Suppressor macrophage (primary cell): ENCODE measurements at places on chromosomes 4 and X.

DNA sequence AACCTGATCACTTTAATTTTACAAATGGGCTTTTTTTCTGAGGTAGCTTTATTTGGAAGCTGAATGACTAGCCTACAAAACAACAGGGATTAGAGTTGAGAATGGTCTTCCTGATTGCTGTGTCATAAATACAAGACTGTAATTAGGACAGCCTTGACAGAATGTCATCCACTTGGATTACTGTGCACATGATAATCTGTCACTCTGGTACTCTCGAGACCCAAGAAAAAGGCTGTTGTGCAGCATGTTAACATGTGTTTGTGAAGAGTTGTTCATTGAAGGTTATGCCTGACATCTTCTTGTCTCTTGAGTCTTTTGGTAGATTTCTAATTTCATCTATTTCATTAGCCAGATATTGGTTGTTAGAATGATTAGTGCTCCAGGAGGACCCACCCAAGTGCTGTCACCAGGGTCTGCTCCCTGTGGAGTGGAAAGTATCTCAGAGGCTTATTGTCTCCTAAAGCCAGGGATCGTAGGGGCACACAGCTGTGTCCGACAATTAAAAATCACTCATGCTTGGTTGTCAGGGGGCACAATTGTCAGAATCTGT lies 212.2 kb upstream of the GPRIN3 start:
- DNase-seq: no peak

DNA sequence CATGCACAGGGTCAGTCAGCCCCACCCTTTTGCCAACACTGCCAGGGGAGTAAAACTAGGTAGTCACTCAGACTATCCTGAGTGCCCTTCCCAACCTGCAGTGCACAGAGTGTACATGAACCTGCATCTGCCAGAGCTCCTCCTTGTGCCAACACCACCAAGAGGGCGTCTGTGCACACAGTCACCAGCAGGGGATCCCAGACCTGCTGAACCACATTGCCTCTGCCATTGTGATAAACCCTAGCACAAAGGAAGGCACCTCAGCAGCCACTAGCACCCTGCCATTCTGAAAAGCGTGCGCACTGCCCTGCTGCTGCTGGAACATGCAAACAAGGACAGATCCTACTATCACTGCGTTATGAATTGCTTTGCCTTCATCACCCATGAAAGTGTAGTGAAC lies 247.8 kb upstream of the POU3F4 start:
- no peak for DNase-seq

DNA sequence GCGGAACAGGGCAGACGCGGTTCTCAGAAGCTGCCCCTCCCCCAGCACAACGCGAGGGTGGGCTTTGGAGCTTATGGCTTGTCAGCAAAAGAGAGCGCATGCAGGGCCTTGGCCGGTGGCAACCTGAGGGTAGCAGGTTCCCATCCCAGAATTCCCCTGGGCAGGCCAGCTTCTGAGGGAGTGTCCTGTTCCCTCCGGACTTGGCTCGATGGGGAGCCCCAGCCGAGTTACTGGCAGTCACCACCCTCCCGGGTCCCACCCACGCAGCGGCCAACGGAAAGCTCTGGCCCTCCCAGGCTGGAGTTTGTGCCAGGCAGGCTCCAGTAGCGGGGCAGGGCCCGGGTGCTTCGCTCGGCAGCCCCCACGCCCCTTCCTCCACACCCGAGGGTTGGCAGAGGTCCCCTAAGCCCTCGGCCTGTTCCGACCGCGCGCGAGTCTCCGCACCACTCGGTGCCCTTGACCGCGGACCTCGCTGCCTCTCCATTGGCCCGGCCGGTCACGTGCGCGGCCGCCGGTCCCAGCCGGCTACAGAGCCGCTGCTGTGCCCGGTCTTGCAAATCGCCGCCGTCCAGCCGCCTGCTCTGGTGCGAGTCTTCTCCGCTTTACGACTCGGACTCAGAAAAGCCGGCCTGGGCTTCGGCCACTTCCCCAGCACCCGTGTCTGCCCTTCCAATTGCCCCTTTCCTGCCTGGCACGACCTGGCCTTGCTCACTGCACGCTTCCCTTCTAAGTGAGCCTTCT lies 20.9 kb upstream of the MTM1 start:
- peak; percentile 58 for DNase-seq

DNA sequence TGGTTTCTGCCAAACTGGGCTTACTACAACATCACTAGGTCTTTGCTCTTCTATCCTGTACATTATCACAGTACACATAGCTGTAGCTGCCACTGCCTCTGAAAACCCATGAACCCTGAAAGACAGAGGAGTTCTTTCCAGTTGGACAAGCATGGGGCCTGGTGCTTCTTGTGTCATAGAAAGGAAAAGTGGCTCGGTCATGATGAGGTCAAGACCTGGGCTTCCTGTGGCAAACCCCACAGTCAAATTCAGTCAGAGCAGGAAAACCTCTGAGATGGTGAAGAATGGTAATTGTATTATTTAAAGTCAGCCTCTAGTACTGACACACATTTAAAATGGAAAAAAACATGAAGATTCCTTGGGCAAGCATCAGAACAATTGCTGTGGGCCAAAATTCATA lies 133.3 kb upstream of the PRPS2 start:
- DNase-seq: no peak

DNA sequence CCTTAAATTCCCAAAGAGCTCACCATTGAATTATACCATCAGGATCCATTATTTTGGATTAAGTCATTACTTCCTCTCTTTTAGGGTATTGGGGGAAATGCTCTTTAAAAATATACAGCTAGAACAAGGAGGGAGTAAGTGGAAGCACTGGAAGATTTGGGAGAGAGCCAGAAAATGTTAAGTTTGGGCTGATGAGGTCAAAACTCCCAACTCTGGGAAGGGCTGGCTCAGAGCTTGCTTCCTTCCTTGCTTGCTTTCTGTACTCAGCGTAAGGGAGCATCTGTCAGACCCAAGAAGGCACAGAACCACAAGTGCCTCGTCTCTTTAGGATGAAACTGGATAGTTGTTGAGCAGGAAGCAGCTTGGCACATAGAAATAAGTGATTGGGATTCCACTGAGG lies 138.2 kb downstream of the GUCY2F start:
- no peak for DNase-seq

- DNase-seq: peak; percentile 78
Measured at GRCh38 chr4:123233136-123233768, 163.3 kb upstream of the SPRY1 start.

GRCh38 chr4:171812665-171813525 lies at the start of gene GALNTL6:
GALNTL6 (plus strand) TSS chr4:171813404.
- peak; percentile 17 for DNase-seq

DNA sequence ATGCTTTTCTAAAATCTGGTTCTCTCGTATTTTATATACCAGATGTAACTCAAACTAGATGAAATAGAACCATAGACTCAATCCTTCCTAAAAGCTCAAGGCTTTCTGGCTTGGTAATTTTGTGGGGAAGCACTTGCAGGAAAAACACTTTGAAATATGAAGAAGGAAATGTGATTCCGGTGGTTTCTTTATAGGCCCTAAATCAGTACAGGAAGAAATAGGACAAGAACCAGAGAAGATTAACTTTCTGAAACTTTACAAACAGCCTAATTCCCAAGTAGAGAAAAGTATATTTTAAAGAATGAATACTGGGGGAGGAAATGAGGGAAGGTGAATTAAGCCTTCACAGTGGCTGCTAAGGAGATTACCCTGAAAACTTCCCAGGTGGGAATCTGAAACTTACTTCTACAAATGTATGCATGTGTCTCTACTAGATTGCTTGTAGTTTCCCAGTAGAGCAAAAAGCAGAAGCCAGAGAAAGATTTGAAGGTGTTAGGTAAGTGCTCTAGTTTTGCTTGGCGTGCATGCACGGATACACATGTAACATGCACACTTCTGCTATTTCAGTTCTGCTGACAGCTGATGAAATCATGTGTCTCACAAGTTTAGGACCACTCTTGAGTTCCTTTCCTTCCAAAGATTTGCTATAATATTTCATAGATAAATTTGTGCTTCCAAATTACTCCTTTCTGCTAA lies 92.1 kb downstream of the AFF1 start:
- peak; percentile 84 for DNase-seq

DNA sequence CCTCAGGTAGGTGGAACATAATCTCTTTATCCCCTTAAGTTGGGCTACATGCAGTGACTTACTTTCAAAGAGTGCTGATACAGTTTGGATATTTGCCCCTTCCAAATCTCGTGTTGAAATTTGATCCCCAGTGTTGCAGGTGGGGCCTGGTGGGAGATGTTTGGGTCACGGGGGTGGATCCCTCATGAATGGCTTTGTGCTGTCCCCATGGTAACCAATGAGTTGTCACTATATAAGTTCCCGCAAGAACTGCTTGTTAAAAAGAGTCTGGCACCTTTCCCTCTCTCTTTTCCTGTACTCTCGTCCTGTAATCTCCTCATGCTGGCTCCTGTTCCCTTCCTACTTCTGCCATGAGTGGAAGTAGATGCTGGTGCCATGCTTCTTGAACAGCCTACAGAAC lies 71.3 kb downstream of the GLRA3 start:
- DNase-seq: no peak

GRCh38 chrX:49187028-49187394 lies 838 bp upstream of the PRICKLE3 start:
- no peak for DNase-seq

DNA sequence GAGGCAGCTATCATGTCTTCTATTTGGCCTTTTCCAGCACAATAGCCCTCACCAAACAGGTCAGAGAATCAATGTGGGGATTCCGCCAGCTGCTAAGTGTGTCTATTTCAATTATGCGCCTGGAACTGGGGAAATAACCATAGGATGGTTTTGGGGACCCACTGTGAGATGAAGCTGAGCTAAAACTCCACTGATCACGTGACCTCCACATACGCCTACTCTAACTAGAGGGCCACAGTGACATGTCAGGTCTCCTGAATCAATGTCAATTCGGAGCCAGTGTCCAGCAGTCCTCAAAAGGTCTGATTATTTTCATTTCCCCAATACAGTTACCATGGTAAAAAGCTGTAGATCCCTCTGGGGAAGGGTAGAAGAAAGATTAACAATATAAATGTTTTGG lies 10.2 kb upstream of the BANK1 start:
- DNase-seq: no peak

- DNase-seq: no peak
Measured at GRCh38 chr4:99104153-99104552, 15.6 kb upstream of the ADH5 start.

GRCh38 chrX:130001893-130002292 lies 19.5 kb downstream of the BCORL1 start:
- DNase-seq: no peak

DNA sequence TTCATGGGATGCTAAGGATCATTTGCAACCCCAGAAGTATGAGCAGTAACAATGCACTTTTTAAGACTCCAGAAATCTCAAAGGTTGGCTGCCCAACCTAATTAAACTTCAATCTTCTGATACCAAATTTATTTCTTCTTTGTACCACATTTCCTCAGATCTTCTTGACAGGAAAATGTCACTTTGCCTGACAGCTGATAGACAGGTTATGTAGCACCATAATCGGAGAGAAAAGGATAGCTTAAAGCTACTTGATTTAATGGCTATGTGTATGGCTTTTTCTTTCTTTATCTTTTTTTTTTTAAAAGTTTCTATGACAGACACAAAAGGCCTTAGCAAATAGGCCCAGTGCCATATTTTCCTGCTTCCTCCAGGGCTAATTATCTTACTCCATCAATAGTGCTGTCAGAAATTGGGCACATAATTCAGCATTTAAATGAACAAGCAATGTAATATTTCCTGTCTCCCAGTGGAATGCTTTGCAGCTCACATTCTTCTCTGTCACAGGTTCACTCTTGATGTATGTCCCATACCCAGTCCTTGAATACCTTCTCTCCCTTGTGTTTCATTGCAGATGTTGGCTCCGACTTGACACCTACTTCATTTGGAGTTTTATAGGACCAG lies 795.7 kb downstream of the ADGRL3 start:
- DNase-seq: no peak

- DNase-seq: no peak
Measured at GRCh38 chr4:67152976-67153375, 392.3 kb downstream of the CENPC start.

- DNase-seq: no peak
Measured at GRCh38 chr4:6881908-6882307, 27.7 kb upstream of the TBC1D14 start.

DNA sequence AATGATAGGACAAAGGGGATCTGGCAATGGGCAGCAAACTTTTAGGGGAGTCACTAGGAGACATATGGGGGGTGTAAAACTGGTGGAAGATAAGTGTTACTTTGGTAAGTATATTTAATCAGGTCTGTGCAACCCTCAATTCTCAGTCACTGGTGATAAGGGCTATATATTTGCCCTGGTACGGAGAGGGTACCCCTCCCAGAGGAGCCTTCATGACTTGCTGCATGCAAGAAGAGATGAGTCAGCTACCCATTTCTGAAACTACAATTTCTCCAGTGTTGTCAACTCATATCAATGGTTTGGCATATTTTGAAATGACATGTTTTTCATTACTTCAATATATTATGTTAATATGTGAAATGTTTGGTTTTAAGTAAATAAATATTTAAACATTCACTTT lies 14.3 kb downstream of the SMARCAD1 start:
- no peak for DNase-seq

GRCh38 chrX:49844611-49845010 lies 15.5 kb downstream of the PAGE4 start:
- no peak for DNase-seq

DNA sequence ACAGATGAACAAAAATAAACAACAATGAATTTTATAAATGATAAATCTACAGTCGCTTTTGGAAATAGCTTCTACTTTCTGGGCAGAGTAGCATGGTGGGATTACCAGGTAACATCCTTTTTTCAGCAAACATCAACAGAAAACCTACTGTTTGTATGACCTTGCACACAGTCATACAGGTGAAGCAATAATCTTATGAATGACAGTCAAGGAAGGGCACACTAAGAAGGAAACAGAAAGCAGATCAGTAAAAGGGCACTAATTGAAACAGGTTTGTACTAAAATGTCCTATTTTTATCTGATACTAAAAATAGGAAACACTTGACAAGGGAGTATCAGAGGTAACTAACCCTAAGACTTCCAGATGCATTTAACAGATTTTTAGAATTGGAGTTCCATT lies 108.9 kb downstream of the DLG3 start:
- no peak for DNase-seq

DNA sequence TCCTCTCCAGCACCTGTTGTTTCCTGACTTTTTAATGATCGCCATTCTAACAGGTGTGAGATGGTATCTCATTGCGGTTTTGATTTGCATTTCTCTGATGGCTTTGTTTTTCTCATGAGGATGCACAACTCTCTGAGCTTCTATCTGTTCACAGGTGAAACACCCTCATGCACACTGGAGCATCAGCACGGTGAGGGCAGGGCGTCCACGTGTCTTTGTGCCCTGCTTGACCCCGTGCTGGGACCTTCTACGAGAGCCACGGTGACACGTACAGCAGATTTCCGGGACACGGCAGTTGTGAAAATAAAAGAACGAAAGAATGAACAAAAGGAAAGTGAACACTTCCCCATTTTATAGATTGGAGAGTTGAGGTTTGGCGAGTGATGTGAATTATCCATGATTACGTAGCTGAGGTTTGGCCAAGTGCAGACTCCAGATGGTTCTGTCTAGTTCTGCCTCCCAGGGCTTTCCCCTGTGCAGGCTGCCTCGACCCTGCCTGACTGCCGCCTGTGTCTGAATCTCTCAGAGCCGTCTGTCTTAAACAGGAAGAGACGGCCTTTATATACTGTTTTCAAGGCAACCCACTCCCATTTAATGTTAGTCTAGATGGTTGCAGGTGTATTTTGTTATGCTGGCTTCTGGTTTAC lies 67.8 kb upstream of the SORBS2 start:
- no peak for DNase-seq
